Ureter (tissue), 1 donor: ENCODE measurements at places on chromosomes 1 and 21. TPM values are rescaled to one million over a fixed set of nuclear protein-coding genes. Genes with fewer than 3 reads are reported as not detected.

- no peak for DNase-seq
Observed at GRCh38 chr1:25099343-25099951, 132.9 kb downstream of the SYF2 start.

DNA sequence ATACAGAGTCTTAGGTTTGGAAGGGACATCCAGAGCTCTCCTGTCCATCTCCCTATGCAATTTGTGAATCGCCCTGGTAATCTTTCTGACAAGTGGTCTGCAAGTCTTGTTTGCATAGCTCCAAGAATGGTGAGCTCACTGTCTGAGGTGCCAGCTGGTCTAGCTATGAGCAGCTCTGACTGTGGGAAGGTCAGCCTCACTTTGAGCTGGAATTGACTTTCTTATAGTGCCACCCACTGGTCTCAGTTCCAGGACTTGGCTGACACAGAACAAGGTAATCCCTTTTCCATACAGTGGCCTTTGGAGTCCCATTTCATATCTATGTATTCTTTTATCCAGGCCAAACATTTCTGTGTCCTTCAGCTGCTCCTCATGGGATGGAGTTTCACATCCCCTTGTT, 95.6 kb upstream of the C8B start:
- no peak for DNase-seq

DNA sequence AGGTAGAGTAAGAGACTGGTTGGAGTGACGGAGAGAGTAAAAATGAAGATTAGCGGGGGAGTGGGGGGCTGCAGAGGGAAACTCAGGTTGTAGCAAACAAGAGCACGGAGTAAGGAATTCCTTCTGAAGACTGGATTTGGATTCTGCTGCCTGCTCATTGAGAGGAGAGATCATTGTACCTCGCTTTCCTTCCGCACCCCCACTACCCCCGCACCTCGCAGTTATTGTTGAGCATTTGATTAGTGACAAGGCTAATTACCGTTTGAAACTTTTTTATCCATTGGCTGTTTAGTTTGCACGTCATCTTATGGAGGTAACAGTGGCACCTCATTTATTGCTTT, 463 bp downstream of the PRPF3 start:
- DNase-seq, result no peak

- peak; percentile 86 for DNase-seq
Observed at GRCh38 chr1:54950369-54951163, 29.9 kb upstream of the TMEM61 start.

GRCh38 chr1:151347523-151348246, 633 bp upstream of the RFX5 start:
- DNase-seq, result no peak

The SAMSN1 gene
- total RNA-seq, result 8.3 TPM
